Stimulated activated CD8-positive, alpha-beta memory T cell treated with anti-CD3 and anti-CD28 coated beads, Interleukin-4, amount 100 ng/mL, for 4 hours (primary cell): ENCODE measurements at places on chromosomes 3 and 15.

DNA sequence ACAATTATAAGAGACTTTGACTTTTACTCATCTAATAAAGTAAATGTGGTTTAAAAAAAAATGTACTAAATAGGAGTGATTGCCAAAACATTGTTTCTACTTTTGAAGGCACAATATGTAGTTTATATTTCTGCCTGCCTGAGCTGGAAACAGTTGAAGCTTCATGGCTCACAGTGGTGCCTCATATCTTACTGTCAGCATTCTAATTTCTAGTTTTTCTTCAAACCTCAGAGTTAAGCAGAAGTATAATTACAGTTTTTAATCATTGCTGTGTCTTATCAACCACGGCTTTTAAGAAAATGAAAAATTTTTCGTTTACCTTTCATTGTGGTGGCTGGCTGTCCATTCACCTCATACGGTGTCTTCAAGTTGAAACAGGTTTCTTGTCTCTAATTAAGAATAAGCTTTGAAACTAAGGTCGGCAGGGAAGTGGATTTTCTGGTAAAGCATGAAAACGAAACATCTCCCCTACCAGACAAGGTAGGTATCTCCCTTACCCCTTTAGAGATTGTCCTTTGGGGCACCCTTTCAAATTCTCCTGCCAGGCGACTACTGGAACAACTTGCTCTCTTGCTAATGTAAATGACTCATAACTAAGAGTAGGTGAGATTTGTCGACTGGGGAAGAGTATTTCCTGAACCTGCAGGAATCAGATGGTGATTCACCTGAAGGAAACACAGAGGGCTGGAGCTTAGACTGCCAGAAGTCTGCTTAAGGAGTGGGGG is at the start of gene GPR87:
Gene GPR87 (minus strand): TSS at position 554 of the 725 bp plus-strand sequence. CDS start 16,720 bp downstream, outside the sequence.
- no peak for DNase-seq

- DNase-seq, result no peak
Observed at GRCh38 chr3:180295811-180296210, 259.1 kb upstream of the PEX5L start.

DNA sequence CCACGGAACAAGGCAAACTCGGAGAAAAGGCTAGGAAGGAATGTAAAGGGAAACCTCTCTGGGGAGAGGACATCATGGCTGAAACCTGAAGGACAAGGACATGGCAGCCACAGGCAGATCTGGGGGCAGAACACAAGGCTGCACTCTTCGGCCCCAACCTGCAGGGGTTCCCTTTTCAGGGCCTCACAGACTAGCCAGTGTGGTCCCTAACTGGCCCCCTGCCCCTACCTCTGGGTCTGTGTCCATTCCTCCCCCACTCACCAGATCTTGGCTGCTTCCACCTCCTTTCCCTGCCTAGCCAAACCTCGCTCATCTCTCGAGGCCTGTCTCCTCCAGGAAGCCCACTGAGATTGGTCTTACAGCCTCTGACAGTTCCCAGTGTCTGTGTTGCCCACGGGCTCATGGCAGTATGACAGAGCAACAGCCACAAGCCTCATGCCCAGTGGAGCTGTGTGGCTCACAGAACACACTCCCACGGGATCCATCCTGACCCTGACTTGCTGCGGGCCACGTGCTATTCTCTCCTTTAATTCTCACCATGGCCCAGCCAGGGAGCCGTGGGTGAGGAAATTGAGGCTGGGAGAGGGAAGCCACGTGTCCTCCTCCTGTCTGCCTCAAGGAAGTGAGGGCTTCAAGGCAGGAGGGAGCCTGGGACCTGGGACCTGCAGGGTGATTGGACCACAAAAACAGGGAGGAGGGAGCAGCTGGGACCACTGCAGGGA is 26.5 kb downstream of the WNT7A start:
- no peak for DNase-seq

- DNase-seq, result no peak
Observed at GRCh38 chr3:110062716-110063115, 725.4 kb upstream of the DPPA4 start.

- no peak for DNase-seq
Observed at GRCh38 chr3:16373341-16373946, 108.4 kb downstream of the OXNAD1 start.

GRCh38 chr3:48268381-48268935 is 27.6 kb downstream of the ZNF589 start:
- peak; percentile 81 for DNase-seq

GRCh38 chr3:108489776-108490175 is 20.6 kb downstream of the MYH15 start:
- DNase-seq, result no peak

GRCh38 chr3:196323691-196324090 is 5.7 kb upstream of the DYNLT2B start:
- DNase-seq, result no peak

DNA sequence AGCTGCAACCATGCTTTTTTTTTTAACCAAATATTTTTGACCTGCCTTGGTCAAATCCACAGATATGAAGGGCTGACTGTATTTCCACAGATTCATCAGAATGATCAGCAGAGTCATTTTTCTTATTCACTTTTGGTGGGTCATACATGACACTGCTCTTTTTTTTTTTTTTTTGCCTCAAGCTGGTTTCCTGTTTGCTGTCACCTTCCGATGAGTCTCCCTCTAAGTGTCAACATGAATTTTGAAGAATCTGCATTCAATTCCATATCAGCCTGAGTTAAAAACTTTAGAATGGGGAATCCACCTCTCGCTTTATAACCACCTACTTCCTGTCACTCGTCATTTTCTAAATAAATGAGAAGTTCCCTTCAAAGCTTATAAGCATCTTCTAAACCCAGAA is 2.2 kb upstream of the SLC12A8 start:
- no peak for DNase-seq

GRCh38 chr15:33402600-33402999 is 91.8 kb downstream of the RYR3 start:
- no peak for DNase-seq

DNA sequence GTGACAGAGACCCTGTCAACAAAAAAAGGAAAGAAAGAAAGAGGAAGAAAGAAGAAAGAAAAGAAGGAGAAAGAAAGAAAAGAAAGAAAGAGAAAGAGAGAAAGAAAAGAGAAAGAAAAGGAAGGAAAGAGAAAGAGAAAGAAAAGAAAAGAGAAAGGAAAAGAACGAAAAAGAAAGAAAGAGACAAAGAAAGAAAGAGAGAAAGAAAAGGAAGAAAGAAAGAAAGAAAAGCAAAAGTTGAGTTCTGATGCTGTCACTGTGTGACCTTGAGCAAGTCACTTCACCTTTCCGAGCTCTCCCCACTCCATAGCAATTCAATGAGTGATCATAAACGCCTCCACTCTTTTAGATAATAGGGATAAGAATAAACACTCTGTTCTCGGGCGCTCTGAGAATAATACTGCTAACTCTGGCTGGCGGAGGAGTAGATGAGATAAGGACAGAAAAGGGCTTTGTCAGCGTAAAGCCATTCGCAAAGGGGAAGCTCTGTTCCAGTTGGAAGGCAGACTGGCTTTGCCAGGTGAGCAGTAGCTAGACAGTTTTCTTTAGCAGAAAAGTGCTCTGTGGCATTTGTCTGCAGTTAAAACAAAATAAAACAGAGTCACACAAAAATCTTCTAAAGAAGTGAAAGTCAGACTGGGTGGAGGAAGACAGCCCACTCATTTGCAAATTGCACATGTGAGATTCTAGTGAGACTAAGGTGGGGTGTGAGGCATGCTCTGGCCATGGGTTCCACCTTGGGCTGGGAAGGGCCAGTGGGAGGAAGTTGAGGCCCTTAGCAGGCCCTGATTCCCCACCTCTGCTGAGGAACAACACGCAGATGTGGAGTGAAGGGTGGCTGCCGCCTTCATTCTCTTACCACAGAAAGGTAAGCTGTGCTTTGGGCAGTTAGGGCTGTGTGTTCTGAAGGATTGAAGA is 9.6 kb upstream of the FLNB start:
- no peak for DNase-seq

- no peak for DNase-seq
Observed at GRCh38 chr3:159807137-159808040, 181.2 kb upstream of the IL12A start.

DNA sequence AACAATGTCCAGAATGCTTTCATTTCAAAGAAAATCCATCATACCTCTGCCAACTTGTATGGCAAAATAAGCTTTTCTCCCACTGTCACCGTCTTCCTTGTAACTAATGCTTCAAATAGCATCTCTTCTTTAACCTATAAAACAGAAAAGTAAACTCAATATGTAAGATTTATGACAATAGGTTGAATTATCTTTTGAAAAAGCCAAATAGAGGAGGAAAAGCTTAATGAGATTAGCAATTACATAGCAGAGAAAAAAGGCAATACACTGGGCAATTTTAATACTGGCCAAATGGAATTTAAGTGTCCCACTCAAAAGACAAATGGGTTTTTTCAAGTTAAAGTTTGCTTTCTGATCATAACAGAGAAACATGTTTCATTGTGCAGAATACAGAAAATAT is 118.1 kb downstream of the MYO9A start:
- no peak for DNase-seq

GRCh38 chr3:4656059-4656458 is 162.9 kb downstream of the ITPR1 start:
- DNase-seq, result no peak

GRCh38 chr3:194043516-194043915 is 92.4 kb upstream of the HES1 start:
- no peak for DNase-seq

DNA sequence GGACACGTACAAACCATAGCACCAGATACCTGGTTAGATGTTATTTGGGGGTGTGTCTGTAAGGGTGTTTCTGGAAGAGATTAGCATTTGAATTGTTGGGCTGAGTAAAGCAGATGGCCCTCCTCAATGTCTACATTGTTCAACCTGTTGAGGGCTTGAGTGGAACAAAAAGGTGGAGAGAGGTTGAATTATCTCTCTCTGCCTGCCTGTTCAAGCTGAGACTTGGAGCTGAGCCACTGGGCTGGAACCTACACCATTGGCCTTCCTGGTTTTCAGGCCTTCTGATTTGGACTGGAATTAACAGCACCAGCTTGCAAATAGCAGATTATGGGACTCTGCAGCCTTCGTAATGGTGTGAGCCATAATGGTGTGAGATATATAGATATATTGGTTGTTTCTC is 71.3 kb upstream of the CORO2B start:
- DNase-seq, result no peak

DNA sequence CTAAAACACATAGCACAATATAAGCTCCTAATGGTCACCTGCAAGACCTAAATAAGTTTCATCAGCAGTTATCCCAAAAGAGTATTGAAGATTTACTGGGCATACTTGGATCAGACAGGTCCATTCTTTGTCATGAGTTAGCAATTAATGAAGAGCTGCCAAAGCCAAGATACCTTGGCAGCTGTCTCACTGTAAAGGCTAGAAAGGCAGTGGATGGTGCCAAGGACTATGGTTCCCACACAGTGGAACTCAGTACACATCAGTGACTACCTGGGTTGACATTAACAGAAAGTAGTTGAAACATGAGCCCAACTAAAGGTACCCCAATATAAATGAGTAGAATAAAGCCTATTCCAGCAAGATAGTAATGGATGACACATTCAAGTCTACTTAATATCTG is 41.1 kb upstream of the TMCO5A start:
- no peak for DNase-seq
